Progenitor cell of endocrine pancreas (in vitro differentiated cells): ENCODE measurements at places on chromosomes 4 and X.

DNA sequence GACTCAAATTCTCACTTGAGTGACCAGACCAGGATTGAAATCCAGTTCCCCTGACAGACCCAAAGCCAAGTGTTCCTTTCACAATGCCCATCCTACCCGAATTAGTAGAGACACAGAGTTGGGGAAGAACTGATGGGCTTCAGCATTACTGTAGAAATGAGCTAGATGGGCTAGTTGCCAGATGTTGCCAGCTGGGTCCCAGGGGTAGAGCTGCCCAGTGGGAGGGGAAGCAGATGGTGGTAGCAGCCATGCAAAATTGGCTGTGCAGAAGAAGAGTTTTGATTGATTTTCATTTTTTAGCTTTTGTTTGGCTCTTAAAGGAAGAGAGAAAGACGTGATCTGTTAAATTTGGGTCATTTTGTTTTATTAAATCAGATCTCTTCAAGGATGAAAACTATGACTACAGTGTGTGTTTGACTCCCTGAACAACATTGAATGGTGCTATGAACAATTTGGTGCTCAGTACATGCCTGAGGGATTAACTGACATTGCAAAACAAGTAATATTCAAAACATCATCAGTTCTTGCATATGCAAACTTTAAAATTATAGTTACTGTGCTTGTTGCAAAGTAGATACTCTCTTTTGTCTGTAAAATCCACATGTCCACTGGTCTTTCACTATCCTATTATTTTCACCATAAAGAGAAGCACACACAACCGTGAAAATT, 86.0 kb downstream of the PARM1 start:
- no peak for DNase-seq

DNA sequence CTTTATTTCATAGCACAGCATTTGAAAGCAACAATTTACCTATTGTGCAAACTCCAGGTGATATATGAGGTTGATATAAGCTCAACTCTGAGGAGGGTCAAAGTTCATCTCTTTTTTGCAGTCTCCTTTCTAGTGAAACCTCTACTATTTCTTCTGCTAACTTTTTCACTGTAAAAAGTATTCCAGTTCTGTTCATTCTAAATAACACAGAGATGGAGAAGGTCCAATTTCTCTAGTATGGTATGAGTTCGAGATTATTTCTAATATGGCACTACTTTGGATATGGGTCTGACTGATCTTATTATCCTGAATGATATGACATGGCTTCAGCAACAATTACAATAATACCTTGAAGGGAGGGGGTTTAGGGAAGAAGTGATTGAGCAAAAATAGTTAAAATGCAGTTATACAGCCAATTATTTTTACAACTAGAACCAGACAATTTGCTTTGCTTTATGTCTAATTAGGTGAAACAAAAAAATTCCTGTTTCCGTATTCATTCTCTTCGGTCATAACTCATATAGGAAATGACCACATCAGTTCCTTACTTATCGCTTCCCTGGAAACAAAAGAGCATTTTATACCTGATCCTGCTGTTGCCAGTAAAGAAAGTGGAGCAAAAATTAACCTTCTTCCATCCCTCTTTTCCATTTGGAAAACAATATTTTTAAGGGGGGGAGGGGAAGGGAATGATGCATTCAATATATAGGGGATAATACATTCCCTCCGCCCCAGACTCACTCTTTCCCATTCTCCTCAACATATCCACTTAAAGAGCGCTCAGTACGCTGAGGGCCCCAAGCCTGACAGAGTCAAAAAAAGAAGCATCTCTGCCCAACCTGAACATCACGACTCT, 1.0 kb downstream of the TBC1D9 start:
- DNase-seq, result no peak

GRCh38 chr4:96170198-96170597, 330.3 kb downstream of the PDHA2 start:
- DNase-seq, result no peak

- no peak for DNase-seq
Measured at GRCh38 chr4:83248486-83248885, 36.1 kb downstream of the COQ2 start.

GRCh38 chr4:176274441-176274840, 5.4 kb upstream of the ASB5 start:
- no peak for DNase-seq
